Fibroblast of the aortic adventitia (primary cell): ENCODE measurements at places on chromosomes 16 and 17. TPM values are rescaled to one million over a fixed set of nuclear protein-coding genes. Genes with fewer than 3 reads are reported as not detected.

The OSGIN1 gene
- total RNA-seq: 6.5 and 6.6 TPM in 2 replicates

The DUSP3 gene
- total RNA-seq: 29.9 and 37.5 TPM in 2 replicates

- DNase-seq: peak; percentile 4
Observed at GRCh38 chr16:23905027-23905426, 69.2 kb downstream of the PRKCB start.

DNA sequence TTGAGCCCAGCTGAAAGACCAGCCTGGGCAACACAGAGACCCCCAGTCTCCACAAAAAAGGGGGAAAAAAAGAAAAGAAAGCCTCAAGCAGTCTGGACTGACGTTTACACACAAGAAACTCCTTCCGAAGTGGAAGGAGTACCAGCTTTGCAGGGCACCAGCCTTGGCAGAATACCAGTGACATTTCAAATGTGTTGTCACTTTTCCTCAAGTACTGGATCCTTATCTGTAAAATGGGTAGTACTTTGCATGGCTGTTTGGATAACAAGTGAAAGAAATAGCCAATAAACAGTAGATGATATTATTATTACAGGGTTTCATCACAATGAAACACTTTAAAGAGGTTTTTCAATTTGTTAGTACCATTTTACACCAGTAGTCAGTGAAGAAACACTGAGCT lies 14.2 kb downstream of the YWHAE start:
- DNase-seq: no peak

DNA sequence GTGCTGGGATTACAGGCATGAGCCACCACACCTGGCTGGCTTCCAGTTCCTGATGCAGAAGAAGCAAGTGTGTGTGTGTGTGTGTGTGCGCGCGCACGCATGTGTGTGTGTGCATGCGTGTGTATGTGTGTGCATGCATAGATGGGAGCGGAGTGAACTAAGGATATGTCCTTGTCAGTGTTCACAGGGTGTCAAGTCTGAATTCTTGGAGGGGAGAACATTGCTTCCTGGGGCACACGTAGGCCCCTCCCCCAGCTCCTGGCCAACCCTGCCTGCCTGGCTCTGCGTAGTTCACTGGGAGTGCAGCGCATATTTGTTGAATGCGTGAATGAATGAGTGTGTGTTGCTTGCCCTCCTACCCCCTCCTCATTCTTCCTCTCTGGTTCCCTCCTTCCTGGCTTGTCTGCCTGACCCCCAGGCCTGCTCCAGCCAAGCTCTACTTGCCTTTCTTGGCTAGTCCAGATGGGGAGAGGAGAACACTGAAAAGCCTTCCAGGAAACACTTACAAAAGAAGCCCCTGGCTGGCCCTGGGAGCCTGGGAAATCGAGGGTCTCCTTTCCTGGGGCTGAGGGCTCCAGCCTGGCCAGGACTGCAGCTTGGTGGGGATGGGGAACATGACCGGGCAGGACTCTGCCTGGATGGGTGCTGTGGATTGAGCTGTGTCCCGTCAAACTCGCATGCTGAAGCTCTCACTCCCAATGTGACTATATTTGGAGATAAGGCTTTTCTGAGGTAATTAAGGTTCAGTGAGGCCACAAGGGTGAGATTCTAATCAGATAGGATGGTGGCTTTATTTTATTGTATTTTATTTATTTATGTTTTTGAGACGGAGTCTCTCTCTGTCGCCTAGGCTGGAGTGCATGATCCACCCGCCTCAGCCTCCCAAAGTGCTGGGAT lies 27.9 kb downstream of the IGFBP4 start:
- peak; percentile 83 for DNase-seq
